ENCODE measurements at places on chromosomes 7 and 10.

GRCh38 chr7:148256433-148256832 lies 334.1 kb upstream of the C7orf33 start:
- no peak for DNase-seq

DNA sequence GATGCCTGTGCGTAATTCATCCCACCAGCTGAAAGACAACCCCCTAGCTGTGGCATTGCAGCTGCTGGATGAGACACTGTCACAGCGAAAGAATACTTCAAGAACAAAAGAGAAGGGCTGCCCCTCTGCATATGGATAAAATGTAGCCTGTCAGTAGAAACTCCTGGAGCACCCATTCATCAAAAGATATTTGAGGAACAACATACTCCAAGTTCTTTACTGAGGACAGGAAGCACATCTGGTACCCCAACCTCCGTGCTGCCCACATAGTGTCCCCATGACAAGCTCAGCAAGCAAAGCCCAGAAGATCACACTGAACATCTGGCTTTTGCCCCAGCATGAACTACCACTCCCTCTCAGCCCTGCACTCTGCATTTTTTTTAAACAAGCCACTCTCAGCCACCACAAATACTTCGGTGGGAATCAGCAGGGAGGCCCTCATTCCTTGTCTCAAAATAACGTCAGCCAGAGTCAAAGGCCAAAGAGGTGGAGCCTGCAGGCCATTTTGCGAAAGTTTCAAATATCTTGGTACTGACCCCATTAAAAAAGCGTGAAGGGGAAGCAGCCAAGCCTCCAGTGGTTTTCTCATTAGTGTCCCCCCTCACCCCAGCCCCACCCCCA lies 1.7 kb downstream of the CREB3L2 start:
- DNase-seq, result no peak

DNA sequence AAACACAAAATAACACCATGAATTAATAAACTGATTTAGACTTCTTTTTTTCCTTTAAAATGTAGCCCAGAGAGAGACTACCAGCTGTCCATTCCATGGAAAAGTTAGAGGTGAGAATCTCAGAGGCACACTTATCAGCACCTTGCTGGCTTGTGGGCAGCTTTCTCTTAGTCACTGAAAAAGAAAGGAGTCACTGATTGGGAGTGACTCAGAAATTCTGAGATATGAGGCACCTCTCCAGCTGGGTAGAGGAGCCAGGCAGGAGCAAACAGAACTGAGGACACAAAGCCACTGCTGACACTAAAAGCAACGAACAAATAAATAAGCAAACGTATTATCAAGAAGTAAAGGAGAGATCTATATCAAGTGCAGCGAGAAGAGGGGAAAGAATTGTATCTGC lies 310.6 kb downstream of the PARD3 start:
- no peak for DNase-seq

GRCh38 chr7:66281678-66282590 lies 76.8 kb downstream of the TPST1 start:
- peak; percentile 34 for DNase-seq

DNA sequence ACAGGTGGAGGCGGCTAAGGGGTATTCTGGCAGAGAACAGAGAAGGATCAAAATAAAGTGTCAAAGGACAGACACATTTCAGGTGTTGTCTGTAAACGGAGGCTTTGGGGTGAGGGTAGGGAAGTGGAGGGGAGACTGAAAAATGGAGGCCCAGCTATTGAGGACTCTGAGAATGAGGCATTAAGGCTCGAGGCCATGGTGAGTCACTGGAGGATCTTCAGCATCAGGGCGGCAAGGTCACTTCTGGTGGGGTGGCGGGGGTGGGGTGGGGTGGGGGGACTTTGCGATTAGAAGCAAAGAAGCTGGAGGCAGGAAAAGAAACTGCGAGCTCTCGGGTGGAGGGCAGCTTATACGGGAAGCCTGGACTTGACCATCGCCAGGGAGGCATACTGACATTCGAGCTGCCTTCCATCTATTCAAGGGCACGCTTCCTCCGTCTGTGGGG lies 58.4 kb upstream of the PCGF5 start:
- no peak for DNase-seq

DNA sequence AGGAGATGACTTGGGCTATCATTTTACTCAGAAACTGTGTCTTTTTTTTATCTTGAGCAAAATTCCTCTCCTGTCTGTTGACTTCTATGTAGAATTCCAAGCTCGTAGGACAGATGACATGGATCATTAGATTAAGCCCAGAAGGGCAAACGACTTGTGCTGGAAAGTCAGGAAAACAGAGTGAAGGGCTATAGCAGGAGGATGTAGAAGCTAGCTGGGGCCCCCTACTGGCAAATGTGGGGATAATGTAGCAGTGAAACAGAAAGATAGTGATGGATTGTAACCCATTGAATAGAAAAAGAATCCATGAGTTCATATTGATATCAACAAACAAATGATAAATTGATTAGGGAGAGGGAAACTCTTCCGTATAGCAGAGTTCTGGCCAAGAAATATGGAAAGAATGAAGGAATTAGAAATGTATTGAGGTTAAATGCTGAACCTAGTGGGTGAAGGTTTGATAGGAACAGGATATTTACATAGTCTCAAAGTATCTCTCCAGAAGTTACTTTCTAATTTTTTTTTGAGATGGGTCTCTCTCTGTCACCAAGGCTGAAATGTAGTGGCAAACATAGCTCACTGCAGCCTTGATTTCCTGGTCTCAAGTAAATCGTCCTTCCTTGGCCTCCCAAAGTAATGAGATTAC lies 103.6 kb downstream of the LYZL1 start:
- DNase-seq, result no peak

DNA sequence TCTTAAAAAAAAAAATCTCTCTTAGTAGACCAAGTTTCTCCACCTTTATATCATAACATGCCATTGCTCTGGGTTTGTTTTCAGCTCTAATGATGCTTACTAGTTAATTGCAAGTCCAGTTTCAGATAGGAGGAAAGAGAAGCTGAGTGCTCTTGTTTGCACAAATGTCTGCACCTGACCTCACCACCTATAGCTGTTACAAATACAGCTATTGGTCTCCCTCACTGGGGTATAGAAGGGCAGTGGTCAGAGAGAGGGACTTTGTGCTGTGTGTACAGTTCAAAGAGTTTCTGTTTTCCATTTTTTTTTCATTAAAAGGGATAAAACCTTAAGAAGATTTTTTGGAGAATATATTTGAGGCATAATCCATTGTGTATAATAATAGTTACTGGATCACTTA lies 52.7 kb downstream of the TAS2R16 start:
- no peak for DNase-seq

GRCh38 chr10:117320050-117320665 lies 55.1 kb downstream of the PDZD8 start:
- no peak for DNase-seq

DNA sequence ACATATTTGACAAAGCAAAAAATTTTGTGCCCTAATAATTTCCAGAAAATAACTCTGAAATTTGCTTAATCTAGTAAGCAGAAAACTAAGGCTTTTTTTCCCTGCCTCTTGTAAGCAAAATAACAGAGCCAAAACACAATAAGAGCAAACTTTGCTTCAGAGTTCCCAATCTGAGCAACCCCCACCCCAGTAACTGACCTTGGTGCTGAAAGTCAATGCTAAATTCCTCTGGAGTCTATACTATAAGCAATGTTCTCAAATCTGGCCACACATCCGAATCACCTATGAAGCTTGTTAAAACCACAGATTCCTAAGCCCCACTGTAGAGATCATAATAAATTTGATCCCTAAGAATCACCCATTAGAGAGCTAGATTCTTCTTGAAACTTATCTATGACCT lies 150.5 kb downstream of the ELAPOR2 start:
- DNase-seq, result no peak

- no peak for DNase-seq
These were observed 7.8 kb downstream of the ADRA2A start for GRCh38 chr10:111084366-111085255.

- DNase-seq, result no peak
These were observed 156.0 kb downstream of the ZNF33B start for GRCh38 chr10:42482411-42482810.

DNA sequence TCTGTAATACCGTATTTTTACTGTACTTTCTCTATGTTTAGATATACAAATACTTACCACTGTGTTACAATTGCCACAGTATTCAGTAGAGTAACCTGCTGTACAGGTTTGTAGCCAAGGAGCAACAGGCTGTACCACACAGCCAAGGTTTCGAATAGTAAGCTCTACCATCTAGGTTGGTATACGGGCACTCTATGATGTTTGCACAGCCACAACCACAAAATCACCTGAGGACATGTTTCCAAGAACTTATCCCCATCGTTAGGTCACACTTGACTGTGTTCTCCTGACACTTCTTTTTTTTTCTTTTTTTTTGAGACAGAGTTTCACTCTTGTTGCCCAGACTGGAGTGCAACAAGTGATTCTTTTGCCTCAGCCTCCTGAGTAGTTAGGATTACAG lies 134.6 kb upstream of the TRIM24 start:
- no peak for DNase-seq
